ENCODE measurements at places on chromosomes 12 and 14.

- no peak for DNase-seq
Observed at GRCh38 chr12:52146822-52147366, 44.9 kb downstream of the KRT80 start.

- no peak for DNase-seq
Observed at GRCh38 chr12:113075137-113075683, 18.7 kb downstream of the DTX1 start.

DNA sequence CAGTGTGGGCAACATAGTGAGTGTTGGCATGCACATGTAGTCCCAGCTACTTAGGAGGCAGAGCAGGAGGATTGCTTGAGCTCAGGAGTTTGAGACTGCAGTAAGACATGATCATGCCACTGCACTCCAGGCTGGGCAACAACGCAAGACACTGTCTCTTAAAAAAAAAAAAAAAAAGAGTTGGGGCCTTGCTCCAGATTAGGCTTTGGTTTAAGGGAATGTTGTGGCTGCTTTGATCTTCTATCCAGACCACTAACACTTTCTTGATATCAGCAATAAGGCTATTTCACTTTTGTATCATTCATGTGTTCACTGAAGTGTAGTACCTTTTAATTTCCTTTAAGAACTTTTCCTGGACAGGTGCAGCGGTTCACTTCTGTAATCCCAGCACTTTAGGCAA, 2.8 kb upstream of the FITM1 start:
- no peak for DNase-seq

DNA sequence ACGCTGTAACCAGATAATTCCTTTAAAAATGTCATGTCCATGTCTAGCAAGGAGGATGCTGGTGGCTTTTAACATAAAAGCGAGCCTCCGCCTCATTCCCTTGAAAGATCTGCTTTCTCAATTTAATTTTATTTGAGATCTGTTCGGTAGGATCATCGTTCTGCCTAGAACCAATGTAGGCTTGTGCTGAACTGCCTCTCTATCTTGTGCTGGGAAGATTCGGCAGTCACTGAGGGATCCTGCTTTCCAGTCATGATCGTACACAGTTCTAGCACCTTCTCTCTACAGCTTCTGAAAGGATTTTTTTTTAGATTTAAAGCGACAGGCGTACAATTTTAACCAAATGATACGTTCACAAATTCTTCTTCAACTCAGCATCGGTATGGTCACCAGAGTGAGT, 54.3 kb downstream of the PEBP1 start:
- DNase-seq, result no peak

DNA sequence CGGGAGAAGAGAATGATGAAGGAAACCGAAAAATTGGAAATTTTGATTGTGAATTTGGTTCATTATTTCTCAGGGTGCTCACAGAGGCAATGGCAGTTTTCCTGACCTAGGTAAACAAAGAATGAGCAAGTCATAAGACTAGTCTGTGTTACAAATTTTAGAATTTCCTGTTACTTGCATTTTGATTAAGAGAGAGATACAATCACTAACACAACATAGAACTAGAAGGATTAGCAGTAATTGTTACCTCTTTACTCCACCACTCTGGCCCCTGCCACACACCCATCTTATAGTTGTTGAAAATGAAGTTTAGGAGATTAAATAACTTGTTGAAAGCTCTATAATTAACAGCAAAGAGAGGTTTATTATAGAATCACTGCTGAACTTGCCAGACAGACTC, 62.0 kb downstream of the CATSPERB start:
- DNase-seq, result no peak

GRCh38 chr14:71322655-71323250, 415.5 kb downstream of the PCNX1 start:
- DNase-seq, result no peak

DNA sequence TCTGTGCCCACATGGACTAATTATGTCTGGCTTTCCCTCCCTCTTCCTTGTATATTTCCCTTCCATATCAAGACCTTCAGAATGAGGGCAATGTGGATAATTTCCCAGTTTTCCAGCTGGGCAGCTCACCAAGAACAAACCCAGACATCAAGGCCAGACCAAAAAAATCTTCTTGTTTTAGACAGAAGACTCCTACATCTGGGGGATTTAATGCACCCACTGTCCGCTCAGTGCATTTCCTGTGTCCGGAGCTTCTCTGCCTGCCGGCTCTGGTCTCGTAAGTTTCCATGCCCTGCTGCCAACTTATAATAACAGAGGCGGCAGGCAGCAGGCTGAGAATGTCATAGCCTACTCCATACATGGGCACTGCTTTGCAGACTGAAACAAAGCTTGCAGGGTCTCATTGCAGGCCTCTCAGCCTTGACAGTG, 207.2 kb upstream of the BCL2L14 start:
- DNase-seq, result no peak

DNA sequence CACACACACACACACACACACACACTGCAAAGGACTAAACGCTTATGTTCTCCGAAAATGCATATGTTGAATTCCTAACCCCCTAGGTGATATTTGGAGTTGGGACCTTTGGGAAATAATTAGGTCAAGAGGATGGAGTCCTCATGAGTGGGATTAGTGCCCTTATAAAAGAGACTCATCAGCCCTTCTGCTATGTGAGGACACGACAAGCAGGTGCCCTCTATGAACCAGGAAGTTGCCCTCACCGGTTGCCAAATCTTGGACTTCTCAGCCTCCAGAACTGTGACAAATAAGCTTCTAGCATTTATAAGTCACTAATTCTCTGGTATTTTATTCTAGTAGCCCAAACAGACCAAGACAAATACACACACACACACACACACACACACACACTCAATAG, 20.7 kb upstream of the TCP11L2 start:
- no peak for DNase-seq

DNA sequence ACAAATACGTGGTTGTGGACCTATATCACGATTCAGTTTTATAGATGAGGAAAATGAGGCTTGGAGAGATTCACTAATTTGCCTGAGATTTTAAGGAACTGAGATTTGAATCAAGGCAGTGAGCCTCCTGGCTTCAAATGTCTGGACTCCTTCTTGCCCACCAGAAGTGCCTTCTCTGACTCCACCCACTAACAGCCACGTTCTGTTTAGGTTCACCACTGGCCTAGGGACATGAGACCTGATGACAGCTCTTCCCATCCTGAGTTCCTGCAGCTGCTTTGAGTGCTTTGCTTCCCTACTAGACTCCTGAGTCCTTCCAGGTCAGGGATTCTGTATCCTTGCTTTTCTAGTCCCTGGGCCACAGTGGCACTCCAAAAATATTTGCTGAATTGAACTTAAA, 57.1 kb downstream of the PLBD1 start:
- no peak for DNase-seq

DNA sequence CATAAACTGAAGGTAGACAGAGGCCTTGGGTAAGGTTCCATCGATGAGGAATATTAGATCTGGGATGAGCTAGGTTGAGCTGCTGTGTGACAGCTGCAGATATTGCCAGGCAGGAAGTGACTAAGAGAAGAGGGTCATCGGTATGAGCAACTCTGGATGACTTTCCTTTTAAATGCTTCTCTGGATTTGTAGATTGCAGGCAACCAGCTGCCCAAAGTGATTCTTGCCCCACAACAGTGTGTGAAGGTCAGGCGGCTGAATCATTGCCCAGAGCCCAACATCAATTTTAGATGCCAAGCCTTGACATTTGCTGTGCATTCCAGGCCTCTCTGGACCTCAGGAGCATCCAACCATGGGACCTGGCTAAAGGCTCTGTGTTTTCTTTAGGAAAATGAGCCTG, 255.9 kb downstream of the DPF3 start:
- no peak for DNase-seq

DNA sequence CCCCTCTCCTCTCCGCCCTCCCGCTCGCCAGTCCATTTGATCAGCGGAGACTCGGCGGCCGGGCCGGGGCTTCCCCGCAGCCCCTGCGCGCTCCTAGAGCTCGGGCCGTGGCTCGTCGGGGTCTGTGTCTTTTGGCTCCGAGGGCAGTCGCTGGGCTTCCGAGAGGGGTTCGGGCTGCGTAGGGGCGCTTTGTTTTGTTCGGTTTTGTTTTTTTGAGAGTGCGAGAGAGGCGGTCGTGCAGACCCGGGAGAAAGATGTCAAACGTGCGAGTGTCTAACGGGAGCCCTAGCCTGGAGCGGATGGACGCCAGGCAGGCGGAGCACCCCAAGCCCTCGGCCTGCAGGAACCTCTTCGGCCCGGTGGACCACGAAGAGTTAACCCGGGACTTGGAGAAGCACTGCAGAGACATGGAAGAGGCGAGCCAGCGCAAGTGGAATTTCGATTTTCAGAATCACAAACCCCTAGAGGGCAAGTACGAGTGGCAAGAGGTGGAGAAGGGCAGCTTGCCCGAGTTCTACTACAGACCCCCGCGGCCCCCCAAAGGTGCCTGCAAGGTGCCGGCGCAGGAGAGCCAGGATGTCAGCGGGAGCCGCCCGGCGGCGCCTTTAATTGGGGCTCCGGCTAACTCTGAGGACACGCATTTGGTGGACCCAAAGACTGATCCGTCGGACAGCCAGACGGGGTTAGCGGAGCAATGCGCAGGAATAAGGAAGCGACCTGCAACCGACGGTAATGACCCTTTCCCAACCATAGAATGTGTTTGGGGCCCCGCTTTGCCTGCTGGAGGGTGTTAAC, 615 bp downstream of the CDKN1B start:
- no peak for DNase-seq

DNA sequence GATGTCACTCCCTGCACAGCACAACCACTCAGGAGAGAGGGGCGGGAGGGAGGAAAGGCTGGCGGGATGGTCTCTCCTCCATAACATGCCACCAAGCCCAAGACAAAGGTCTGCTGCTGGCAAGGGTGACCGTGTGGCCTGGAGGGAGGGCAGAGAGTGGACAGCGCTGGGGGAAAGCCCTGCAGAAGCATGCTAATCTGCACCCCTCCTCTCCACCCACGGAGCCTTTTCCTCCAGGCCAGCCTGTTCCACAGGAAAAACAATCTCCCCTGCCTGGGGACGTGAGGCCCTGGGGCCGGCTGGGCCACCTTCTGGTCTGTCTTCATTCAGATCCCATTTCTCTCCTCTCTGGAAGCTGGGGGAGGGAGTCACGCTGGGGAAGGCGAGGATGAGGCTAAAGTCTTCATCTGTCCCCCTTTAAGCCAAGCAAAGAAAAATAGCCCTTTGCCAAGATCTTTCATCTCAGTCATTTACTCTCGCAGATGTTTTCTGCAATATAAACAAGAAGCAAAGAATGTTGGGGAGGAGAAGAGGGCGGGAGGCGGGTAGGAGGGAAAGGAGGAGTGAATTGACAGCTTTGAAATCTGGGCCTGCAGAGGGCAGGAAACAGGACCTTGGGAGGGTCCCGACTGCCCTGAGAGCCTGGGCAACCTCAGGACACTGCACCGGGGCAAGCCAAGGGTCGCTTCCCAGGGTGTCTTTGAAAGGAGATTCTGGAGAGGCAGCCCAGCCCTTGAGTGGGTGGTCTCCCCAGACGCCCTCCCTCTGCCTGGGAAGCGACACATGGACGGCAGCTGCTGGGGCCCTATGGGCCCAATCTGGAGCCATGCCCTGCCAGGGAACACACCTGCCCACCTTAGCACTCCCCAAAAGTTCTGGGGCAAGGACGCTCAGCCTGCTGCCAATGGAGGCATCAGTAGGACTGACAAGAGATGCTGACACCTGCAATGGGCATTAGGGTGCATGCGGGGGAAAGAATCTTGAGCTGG, 133.6 kb downstream of the ZFP36L1 start:
- no peak for DNase-seq

DNA sequence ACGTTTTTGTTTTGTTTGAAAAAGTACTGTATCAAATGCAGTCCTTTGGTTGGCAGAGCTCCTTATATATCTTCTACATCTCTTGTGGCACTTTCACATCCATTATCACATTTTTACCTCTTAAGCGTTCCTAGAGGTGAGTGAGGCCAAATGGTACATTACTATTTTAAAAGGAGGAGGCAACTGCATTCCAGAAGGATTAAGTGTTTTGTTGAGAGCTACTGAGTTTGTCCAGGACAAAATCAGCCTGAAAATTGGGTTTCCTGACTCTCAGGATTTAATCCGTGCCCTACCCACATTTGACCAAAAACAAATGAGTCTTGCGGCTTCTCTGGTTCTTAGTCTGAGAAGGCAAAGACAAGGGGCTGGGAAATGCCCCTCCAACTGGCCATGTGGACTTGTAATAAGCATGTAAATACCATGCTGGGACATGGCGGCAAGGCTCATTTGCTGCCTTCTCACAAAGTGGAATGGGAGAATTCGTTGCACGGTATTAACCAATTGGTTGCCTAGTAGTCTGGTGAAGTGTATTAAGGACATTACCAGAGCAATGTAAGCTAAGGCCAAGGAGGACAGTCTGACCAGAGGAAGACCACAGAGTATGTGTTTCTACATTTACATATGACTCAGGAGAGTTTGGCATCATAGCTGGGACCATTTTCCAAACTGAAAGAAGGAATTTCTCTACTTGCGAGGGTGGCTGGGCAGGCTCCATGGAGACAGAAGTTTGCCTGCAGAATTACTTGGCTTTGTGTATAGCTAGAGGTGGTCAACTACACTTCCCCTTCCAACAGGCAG, 175.8 kb upstream of the PLXNC1 start:
- DNase-seq, result no peak

DNA sequence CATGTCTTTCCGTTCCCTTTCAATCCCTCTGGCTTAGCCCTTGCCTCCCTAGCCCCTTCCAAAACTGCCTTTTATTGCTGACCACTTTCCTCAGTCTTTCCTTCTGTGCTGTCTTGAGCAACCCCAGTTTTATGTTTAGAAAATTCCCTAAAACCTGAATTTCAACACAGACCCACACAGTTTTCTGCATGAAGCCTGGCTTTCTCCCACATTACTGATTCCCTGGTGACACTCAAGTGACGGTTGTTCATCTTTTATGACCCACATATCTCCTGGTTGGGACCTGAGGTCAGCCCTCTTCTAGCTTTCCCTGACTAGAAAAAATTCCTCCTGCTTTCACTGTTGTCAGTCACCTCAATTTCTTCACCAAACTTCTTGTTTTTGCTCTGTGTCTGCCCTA, 21.0 kb downstream of the FGD4 start:
- no peak for DNase-seq

- no peak for DNase-seq
Observed at GRCh38 chr12:128509170-128509569, 242.2 kb downstream of the TMEM132C start.

DNA sequence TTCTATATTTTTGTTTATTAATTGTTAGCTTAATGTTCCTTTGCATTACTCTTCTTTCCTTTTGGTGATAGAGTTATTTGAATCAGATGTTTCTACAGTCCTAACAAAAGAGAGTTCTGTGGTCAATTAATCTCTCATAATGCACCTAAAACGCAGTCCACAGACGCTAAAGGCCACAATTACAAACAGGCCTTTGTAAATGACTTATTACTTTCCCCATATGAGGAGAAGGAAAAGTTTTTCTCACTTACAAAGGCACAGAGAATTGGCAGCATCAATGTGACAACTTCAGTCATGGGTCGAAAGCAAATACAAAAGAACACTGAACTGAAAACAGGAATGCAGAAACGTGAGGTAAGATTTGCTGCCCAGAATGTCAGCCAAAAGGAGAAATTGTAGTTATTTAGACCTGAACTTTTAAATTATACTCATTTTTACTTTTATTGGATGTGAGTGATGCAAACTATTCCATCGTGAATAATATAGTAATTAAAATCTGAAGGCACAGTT, 142.0 kb upstream of the SYT10 start:
- DNase-seq, result no peak
